Left ventricle myocardium inferior (tissue), 1 donor: ENCODE measurements at places on chromosomes 4 and X. TPM values are rescaled to one million over a fixed set of nuclear protein-coding genes. Genes with fewer than 3 reads are reported as not detected.

DNA sequence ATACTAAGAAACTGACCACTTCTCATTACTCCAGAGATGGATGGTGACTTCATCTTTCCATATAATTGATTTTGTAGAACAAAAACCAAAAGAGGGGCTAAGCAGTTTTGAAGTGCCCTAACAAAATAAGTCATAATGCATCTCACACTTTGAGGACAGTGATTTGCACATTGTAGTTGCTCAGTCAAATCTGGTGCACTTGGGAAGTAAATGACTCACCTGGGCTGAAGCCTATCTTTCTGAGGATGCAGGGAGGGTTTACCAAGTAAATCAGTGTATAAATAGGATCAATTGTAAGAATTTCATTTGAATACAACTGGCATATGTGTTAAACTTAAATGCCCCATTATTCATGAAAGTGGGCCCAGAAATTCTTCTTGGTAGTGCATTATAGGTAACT is 134.2 kb downstream of the DCLK2 start:
- no peak for DNase-seq

DNA sequence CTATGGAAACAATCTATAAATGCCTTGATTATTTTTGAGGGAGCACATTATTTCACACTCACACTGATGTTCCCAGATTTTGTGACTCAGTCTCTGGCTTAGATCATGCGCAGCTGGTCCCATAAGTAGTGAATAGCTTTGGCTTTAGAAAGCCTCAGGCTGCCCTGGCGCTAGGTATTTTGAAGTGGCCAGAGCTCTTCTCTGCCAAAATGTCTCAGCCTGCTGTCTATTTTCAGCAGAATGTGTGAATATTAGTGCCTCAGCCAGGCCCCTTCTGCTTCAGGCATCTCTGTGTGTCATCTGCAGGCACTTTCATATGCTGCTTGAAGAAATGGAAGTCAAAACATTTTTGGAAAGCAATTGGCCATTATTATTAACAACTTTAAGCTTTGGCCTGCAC is 931.0 kb upstream of the INTU start:
- DNase-seq = peak; percentile 40

DNA sequence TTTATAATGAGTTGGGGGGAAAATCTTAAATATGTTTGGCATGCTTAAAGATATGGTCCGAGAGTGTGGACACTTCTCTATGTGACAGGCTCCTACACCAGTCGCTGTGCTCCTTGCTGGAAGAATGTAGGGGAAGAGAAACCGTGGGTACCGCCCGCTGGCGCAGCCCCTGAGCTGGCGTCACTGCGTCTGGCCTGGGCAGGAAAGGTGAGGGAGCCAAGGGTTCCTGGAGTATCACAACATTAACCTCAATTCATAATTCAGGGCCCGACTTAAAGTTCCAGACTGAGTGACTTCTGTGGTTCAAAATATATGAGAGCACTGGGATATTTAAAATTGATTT is 95.1 kb downstream of the GATB start:
- DNase-seq = no peak

Gene HPGDS
- total RNA-seq = 2.3 TPM

DNA sequence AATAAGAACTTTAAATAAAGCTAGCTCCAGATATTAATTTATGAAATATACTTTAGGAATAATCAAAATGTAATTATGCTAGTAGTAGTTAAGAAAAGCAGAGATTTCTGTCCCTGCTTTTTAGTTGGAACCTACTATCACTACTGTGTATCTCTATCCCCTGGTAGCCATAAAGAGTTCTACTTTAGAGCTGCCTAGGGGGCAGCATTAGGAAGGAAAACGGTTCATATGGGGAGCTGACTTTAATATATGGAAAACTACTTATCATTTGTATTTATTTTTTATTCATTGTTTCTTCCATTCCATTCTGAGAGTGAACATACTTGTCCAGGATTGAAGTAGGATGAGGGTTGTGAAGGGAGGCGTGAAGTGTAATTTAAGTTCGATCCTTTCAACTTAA is 40.9 kb downstream of the CPEB2 start:
- DNase-seq = no peak

Gene FHDC1
- 0.38 TPM for total RNA-seq
